Stimulated activated CD4-positive, alpha-beta T cell treated with anti-CD3 and anti-CD28 coated beads, Interleukin-2, amount 100 ng/mL, for 24 hours (primary cell): ENCODE measurements at places on chromosomes 2 and 18.

- no peak for DNase-seq
These were observed 39.3 kb upstream of the EPB41L3 start for GRCh38 chr18:5582849-5583681.

DNA sequence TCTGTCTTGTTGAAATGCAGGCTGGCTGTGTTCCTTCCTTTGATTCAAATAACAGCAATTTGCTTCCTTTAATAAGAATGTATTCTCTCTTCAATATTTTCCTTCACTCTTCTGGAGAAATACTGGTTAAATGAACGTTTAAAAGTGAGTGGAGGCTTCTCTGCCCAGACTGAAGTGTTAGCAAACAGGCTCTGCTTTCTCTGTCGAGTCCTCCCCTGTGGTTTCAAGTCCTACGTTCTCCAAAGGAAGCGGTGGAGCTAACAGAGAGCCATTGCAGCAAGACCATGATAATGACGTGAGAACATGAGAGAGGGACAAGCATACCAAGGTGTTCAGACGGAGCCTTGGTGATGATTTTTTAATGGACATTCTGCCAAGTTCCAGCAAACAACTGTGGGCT lies 26.2 kb upstream of the PID1 start:
- no peak for DNase-seq

- no peak for DNase-seq
These were observed 374.4 kb downstream of the PTPRM start for GRCh38 chr18:7941533-7941932.

DNA sequence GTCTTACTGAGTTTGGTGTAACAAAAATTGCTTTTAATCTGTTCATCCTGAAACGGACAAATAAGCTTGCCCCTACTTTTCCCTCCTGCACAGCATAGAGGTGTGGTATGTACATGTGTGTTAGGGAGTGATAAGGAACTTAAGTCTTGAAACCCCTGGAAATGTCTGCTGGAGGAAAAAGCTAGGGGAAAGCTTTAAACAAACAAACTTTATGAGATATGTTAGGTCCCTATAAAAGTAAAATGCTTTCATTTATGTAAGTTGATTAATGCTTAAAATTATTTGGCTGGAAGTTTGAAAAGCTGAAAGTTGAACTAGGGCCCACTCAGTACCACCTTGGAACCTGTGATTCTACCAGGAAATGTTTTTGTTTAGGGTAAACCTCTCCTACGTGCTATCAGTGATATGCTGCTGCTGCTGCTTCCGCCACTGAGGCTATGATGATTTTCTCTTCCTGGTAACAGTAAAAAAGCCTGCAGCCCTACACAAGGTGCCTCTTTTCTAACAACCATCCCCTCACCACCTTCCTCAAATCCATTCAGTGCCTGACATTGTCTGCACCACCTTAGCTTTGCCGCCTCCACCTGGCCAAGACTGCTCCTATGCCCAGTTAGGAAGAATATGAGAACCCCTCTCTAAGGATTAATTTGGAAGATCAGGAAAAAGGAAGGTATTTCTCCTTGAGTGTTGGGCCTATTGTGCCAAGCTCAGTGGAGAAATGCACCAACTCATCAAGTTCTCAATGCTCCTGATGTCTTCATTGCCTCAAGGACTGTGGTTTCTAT lies 2.5 kb upstream of the YES1 start:
- DNase-seq = no peak

DNA sequence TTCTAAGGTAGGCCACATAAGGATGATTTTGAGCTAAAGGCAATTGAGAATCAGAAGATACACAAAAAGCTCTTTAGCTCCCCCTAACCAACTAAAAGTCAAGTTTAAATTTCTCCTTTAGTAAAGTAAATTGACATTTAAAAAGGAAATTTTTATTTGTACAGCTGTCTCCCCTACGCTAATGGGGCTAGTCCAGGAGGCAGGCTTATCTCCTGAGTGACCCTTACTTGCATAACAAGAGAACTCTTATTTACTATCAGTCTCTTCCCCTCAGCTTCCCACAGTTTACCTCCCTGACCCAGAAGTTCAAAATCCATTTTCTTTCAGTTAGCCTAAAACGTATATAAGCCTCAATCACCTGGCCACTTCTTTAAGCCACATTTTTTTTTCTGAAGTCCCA lies 1002.8 kb upstream of the NRXN1 start:
- DNase-seq = no peak

- DNase-seq = no peak
These were observed 52.8 kb upstream of the RTN4 start for GRCh38 chr2:55103046-55103445.

GRCh38 chr2:165357758-165358157 lies 111.7 kb upstream of the CSRNP3 start:
- DNase-seq = no peak

DNA sequence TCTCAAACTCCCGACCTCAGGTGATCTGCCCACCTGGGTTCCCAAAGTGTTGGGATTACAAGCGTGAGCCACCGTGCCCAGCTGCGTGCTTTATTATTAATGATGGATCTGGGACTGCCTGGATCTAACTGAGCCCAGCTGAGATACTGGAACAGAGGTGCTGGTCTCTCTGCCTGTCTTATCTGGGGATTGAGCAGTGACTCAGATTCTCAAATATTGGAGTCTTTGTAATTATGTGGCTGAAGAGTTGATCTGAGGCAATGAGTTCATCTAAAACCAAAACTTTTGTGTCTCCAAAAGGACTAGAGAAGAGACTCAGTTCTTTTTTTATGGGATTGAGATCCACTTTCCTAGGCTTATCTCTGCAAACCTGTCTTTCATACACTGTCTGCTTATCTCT lies 16.3 kb downstream of the PLEKHB2 start:
- DNase-seq = no peak

- DNase-seq = no peak
These were observed 30.8 kb downstream of the LANCL1 start for GRCh38 chr2:210445732-210446131.

GRCh38 chr2:217383620-217384019 lies 523.8 kb upstream of the TNP1 start:
- DNase-seq = no peak

- DNase-seq = no peak
These were observed 101.9 kb downstream of the THADA start for GRCh38 chr2:43493954-43494353.

- DNase-seq = no peak
These were observed 61.3 kb downstream of the TMEM247 start for GRCh38 chr2:46540496-46541331.

DNA sequence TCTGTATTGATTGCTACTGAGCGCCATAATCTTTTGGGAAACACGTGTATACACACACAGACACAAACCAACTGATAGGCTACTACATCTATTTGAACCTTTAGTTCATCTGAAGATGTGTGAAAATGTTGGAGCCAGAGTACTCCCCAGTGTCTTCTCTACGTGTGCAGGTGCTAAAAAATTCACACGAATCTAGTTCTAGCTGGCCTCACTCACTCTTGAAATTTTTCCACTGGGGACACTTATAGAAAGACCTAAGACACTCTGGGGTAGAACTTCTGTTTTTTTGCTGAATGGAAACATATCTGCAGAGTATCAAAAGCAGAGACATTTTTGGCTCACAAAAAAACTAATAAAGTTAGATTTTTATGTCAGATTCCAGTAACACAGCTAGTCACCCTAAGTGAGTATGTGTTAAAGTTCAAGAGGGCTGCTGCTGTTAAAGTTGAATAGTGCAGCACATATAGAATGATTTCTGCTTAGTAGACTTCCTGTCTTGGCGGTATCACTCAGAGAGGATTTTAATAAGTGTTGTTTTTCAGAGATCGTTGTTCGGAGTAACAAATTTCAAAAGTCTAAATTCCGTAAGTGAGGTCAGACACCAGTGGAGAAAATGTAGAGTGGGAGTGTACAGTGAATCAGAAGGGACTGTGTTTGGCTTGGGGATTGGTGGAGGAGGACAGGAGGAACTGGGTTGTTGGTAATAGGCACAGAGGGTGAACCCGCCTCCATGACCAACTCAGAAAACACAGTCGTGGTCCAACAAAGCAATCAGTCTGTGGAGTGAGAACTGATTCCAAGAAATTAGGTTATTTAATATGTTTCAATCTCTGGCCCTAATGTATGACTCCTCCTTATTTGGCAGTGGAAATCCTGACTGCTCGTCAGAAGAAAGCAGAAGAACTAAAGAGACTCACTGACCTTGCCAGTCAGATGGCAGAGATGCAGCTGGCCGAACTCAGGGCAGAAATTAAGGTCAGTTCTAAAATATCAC lies 43.1 kb downstream of the KCTD18 start:
- DNase-seq = peak; percentile 52

GRCh38 chr2:1747065-1747941 lies 3.0 kb upstream of the PXDN start:
- DNase-seq = no peak

- no peak for DNase-seq
These were observed 11.0 kb downstream of the TANK start for GRCh38 chr2:161170958-161171932.

- DNase-seq = no peak
These were observed 152.1 kb upstream of the ID2 start for GRCh38 chr2:8529706-8530277.

- no peak for DNase-seq
These were observed 161.6 kb downstream of the ST6GAL2 start for GRCh38 chr2:106724301-106724794.

DNA sequence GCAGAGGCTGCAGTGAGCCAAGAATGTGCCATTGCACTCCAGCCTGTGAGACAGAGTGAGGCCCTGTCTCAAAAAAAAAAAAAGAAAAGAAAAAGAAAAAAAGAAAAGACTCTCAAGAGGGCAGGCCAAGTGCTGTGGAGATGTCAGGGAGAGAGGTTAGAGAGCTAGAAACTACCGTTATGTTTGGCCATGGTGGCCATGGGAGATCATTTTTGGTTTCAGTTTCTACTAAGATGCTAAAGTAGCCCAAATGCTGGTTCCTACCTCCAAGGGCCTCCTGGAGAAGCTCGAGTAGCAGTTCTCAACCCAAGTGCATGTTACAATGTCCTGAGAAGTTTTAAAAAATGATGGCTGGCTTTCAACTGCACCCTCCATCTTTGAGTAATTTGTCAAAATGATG lies 47.4 kb upstream of the TCF4 start:
- no peak for DNase-seq

GRCh38 chr2:157509744-157510143 lies 65.9 kb upstream of the CYTIP start:
- DNase-seq = no peak

DNA sequence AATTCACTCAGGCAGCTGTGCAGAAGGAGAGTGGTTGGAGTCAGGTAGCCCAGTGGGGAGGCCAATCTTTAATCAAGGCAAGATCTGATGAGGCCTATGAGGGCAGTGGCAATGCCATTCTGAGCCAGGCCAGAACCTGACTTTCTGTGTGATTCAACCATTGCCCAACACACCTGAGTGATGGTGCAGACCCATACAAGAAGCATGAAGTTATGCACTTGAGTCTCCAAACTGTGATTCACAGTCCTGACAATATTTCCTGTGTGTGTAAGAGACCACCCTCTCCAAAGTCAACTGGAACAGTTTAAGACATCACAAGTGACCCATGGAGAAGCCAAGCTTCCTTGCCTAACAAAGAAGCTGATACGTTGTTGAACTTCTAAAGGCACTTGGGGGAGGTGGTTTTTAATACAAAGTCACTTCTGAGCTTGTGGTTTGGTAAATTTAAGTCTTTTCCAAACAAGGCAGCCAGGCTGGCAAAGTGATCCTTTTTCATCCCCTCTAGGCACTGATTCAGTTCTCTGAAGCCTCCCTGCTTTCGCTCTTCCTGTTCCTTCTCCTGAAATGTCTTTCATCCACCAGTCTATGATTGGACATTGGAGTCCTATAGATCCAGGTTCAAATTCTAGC lies 49.0 kb downstream of the VSNL1 start:
- DNase-seq = no peak

GRCh38 chr2:217887841-217888701 lies 114.7 kb downstream of the TNS1 start:
- DNase-seq = no peak

- DNase-seq = no peak
These were observed 63.0 kb upstream of the SMAD2 start for GRCh38 chr18:47993409-47993808.

- DNase-seq = no peak
These were observed 163.2 kb upstream of the CYRIA start for GRCh38 chr2:16828828-16829160.

DNA sequence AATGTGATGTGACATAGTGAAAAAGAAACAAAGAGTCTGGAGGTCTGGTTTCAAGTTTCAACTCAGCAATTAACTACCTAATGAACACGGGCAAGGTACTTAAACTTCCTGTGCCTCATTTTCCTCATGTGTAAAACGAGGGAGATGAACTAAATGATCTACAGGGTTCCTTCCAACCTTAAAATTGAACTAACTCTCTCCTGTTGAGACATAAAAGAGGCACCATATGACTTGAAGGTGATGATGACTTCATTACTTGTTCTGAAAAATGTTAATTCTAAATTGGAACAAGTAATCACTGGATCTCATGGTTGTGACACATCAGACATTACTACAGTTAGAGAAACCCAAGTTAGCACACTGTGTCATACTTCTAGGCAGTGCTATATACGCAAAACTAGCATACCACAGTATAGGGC lies 8.9 kb upstream of the REL start:
- no peak for DNase-seq

DNA sequence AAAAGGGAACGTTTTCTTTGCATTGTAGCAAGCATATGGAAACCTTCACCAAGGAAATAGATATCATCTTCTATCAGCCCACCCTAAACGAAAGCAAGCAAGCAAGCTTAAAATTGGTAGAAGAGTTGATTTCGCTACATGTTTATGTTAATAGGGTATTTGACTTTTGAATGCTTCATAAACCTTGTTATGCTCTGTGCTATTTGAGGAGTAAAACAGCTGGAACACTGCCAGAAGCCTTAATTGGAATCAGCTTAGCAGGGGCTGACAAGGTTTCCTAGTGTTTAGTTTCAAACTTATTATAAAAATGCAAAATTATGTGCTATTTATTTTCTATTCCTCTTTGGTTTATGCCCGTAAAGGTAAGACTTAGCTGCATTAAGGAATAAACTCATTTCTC lies 70.6 kb upstream of the LINC00305 start:
- DNase-seq = no peak

- DNase-seq = peak; percentile 6
These were observed 92.9 kb downstream of the SH3BP4 start for GRCh38 chr2:235044501-235045271.

- DNase-seq = no peak
These were observed 65.0 kb downstream of the BABAM2 start for GRCh38 chr2:27955384-27956161.

- DNase-seq = no peak
These were observed 131.5 kb upstream of the MEIS1 start for GRCh38 chr2:66303471-66303870.

DNA sequence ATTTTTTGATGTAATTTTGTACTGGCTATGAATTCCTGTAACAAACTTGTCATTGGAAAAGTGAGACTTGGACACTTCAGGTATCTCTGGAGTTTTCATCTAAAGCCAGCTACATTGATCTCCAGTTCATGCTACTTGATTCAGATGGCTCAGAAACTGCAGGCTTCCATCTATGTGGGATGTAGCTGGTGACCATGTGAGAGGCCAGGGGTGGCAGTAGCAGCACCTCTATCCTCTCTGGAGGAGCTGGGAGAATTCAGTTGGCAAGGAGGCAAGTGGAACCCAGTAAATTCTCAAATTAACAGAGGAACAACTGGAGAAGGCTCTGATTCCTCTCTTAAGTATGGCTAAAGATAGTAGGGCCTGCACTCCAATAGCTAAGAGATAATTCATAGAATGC lies 10.0 kb upstream of the SPTBN1 start:
- no peak for DNase-seq

- DNase-seq = no peak
These were observed 62.7 kb upstream of the GATA6 start for GRCh38 chr18:22106536-22107292.
